Vagina (tissue), 2 donors: ENCODE measurements at places on chromosomes 6 and 20.

- no peaks in the 10 kb centered on the region for H3K4me1 ChIP-seq
- no peak overlapping the region for H3K4me3 ChIP-seq
- no peaks in the 10 kb centered on the region for H3K27me3 ChIP-seq
- no peaks in the 10 kb centered on the region for H3K36me3 ChIP-seq
Observed at GRCh38 chr20:16808796-16809195, 60.6 kb downstream of the OTOR start.

DNA sequence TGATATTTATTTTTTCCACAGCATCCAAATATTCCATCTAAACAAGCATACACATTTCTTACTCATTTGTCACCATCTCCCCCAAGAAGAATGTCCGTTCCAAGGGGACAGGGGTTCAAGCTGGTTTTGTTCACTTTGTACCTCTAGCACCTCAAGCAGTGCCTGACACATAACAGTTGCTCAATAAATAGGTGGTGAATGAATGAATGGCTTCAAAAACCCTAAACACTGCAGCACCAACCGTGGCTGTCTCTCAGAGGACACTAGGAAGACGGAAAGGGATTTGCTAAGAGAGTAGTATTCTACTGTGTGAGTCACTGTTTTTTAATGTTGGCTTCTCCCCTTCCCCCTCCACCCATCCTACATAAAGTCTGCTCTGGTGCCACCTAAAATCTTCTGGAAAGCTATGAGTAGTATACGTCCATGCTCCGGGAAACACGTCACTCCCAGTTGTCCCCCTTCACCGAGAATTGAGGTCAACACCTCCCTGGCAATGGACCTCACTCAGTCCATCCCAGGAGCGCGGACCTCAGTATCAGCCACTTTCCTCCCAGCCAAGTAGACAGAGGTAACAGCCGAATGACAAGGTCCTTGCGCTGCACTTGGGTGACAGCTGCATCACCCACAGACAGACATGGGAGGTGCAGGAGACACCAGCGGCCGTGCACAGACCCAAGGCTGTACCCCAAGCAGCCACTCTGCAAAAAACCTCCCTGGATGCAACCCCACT, 107.4 kb downstream of the PREX1 start:
- no peak for DNase-seq
- no peaks in the 10 kb centered on the region for H3K27me3 ChIP-seq
- no peak overlapping the region for H3K4me3 ChIP-seq
- peaks cover 32% of the 10 kb centered on the region for H3K4me1 ChIP-seq

GRCh38 chr20:60040471-60041162, 82.4 kb downstream of the CDH26 start:
- peak; percentile 40 for DNase-seq
- H3K4me3 ChIP-seq: no peak overlapping the region
- H3K4me1 ChIP-seq: no peaks in the 10 kb centered on the region
- no peaks in the 10 kb centered on the region for H3K36me3 ChIP-seq
- H3K27ac ChIP-seq: no peak overlapping the region

DNA sequence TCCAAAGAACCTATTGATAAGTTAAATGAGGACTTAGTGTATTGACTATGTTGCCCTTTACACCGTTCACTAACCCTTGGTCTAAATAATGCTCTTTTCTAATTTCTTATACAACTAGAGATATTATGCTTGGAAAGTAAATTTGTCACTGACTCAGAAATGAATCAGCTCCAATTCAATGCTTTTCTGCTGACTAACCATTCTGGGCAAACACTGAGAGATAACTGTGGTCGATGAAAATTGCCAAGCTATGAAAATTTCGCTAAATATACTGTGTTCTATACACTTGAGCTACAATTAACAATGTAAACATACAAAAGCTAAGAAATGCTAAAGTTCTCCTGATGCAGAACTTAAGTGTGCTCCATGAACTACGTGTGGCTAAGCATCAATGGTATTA, 23.1 kb upstream of the FBXO9 start:
- no peaks in the 10 kb centered on the region for H3K36me3 ChIP-seq
- DNase-seq: no peak
- no peak overlapping the region for H3K4me3 ChIP-seq
- peaks cover 9% of the 10 kb centered on the region for H3K4me1 ChIP-seq

- no peak overlapping the region for H3K27ac ChIP-seq
- H3K4me1 ChIP-seq: no peaks in the 10 kb centered on the region
- no peaks in the 10 kb centered on the region for H3K27me3 ChIP-seq
- DNase-seq: no peak
Observed at GRCh38 chr6:51737580-51738360, 349.6 kb downstream of the PKHD1 start.

- DNase-seq: no peak
- H3K36me3 ChIP-seq: no peaks in the 10 kb centered on the region
- H3K4me1 ChIP-seq: peaks cover 30% of the 10 kb centered on the region
- H3K27ac ChIP-seq: no peak overlapping the region
Observed at GRCh38 chr6:13811627-13812358, 2.6 kb downstream of the MCUR1 start.

- no peaks in the 10 kb centered on the region for H3K36me3 ChIP-seq
- H3K4me1 ChIP-seq: peaks cover 5% of the 10 kb centered on the region
Observed at GRCh38 chr20:49824206-49824605, 11.6 kb downstream of the SLC9A8 start.

DNA sequence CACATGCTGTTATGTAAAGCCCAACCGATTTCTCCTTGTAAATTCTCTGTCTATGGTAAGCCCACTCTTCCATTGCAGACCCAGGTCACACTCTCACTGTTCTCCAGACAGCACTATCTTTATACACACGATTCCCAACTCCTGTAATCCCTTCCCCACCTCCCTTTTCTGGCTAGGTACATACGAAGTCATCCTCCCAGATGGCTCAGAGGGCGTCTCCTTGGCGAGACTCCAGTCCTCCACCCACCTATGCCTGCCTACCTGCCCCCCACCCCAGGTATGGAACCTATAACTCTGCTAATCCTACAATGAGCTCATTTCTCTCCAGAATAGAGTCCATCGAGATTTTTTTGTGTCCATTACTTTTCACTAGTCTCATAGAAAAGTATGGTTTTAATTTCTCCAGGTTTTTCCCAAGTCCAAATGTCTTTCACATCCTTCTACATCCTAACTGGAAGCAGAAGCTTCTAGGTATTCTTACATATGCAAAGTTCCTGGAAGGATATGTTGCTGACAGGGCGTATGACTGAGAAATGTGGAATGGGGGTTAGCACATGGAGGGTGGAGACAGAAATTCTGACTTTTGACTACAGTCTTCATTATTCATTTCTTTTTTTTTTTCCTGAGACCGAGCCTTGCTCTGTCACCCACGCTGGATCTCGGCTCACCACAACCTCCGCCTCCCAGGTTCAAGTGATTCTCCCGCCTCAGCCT, 22.8 kb downstream of the SCML4 start:
- no peak overlapping the region for H3K4me3 ChIP-seq
- H3K27ac ChIP-seq: no peak overlapping the region
- H3K4me1 ChIP-seq: no peaks in the 10 kb centered on the region
- DNase-seq: no peak
- no peaks in the 10 kb centered on the region for H3K27me3 ChIP-seq

- H3K4me1 ChIP-seq: peaks cover 28% of the 10 kb centered on the region
- H3K4me3 ChIP-seq: no peak overlapping the region
- no peaks in the 10 kb centered on the region for H3K27me3 ChIP-seq
- no peak overlapping the region for H3K27ac ChIP-seq
- peak; percentile 37 for DNase-seq
Observed at GRCh38 chr20:57877131-57877824, 167.5 kb upstream of the PMEPA1 start.

GRCh38 chr6:65161661-65162060, 545.4 kb downstream of the EYS start:
- no peaks in the 10 kb centered on the region for H3K4me1 ChIP-seq
- H3K27me3 ChIP-seq: no peaks in the 10 kb centered on the region
- H3K4me3 ChIP-seq: no peak overlapping the region
